Neural progenitor cell (in vitro differentiated cells): ENCODE measurements at places on chromosomes 13 and 19.
A peak's percentile ranks its signal among the peaks of the same experiment; 100 is the strongest.

GRCh38 chr19:16164222-16164890 is 9.0 kb downstream of the CIB3 start:
- H3K36me3 ChIP-seq: no peaks in the 10 kb centered on the region
- no peaks in the 10 kb centered on the region for H3K27me3 ChIP-seq
- H3K27ac ChIP-seq: no peak overlapping the region
- DNase-seq: no peak
- H3K4me1 ChIP-seq: no peaks in the 10 kb centered on the region
- no peak overlapping the region for H3K4me3 ChIP-seq

DNA sequence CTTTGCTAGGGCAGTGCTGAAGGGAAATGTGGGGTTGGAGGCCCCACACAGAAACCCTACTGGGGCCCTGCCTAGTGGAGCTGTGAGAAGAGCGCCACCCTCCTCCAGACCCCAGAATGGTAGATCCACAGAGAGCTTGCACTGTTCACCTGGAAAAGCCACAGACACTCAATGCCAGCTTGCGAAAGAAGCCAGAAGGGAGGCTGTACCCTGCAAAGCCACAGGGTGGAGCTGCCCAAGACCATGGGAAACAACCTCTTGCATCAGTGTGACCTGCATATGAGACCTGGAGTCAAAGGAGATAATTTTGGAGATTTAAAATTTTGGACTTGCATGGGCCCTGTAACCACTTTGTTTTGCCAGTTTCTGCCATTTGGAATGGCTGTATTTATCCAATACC is 615.4 kb upstream of the MIR17HG start:
- H3K27ac ChIP-seq: no peak overlapping the region
- H3K4me1 ChIP-seq: no peaks in the 10 kb centered on the region
- H3K4me3 ChIP-seq: no peak overlapping the region
- H3K36me3 ChIP-seq: no peaks in the 10 kb centered on the region
- peak; percentile 6 for DNase-seq

- H3K27me3 ChIP-seq: no peaks in the 10 kb centered on the region
- DNase-seq: peak; percentile 52
- no peak overlapping the region for H3K27ac ChIP-seq
- peaks cover 16% of the 10 kb centered on the region for H3K4me1 ChIP-seq
Measured at GRCh38 chr13:70732611-70733010, 624.4 kb upstream of the KLHL1 start.

GRCh38 chr19:31675193-31675913 is 326.1 kb upstream of the TSHZ3 start:
- no peak overlapping the region for H3K4me3 ChIP-seq
- H3K27ac ChIP-seq: no peak overlapping the region
- H3K4me1 ChIP-seq: no peaks in the 10 kb centered on the region
- no peaks in the 10 kb centered on the region for H3K36me3 ChIP-seq
- no peak for DNase-seq

DNA sequence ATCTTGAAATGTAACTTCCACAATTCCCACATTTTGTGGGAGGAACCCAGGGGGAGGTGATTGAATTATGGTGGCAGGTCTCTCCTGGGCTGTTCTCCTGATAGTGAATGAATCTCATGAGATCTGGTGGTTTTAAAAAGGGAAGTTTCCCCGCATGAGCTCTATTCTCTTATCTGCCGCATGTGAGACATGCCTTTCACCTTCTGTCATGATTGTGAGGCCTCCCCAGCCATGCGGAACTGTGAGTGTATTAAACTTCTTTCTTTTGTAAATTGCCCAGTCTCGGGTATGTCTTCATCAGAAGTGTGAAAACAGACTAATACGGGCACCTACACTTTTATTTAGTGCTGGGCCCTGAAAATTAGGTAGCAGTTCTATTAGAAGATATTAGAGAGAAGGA is 45.8 kb downstream of the TNFSF13B start:
- DNase-seq: no peak
- no peak overlapping the region for H3K27ac ChIP-seq
- no peaks in the 10 kb centered on the region for H3K4me1 ChIP-seq
- H3K36me3 ChIP-seq: no peaks in the 10 kb centered on the region

GRCh38 chr13:30791354-30792001 is 56.1 kb downstream of the ALOX5AP start:
- no peaks in the 10 kb centered on the region for H3K36me3 ChIP-seq
- H3K4me1 ChIP-seq: no peaks in the 10 kb centered on the region
- H3K27ac ChIP-seq: no peak overlapping the region
- no peak overlapping the region for H3K4me3 ChIP-seq

DNA sequence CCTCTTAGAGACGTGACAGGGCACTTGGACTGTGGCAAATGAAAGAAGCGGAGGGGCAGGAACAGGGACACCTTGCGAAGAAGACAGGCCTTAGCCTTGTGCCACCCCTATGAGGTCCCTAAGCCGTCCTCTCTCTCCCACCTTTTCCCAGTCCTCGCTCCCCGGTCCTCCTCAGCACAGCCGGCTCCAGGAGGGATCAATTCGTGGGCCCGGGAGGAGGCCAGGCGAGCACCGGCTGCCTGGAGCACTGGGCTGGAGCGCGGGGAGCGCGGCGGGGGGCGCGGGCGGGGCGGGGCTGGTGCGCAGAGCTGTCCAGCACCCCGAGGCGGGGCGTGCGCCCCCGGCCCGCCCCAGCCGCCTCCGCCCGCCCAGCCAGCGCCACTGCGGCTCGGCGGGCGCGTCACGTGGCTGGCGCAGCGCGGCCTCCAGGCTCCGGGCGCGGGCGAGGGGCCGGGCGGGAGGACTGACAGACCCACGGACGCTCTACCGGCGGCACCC is at the start of gene LRP3:
Gene LRP3 (plus strand): TSS at position 466 of the 498 bp plus-strand sequence. CDS start 456 bp downstream, outside the sequence.
- no peaks in the 10 kb centered on the region for H3K36me3 ChIP-seq
- H3K4me3 ChIP-seq: peak within 1 kb of the TSS; percentile 84
- peaks cover 28% of the 10 kb centered on the region for H3K27me3 ChIP-seq
- no peak within 1 kb of the TSS for H3K27ac ChIP-seq

DNA sequence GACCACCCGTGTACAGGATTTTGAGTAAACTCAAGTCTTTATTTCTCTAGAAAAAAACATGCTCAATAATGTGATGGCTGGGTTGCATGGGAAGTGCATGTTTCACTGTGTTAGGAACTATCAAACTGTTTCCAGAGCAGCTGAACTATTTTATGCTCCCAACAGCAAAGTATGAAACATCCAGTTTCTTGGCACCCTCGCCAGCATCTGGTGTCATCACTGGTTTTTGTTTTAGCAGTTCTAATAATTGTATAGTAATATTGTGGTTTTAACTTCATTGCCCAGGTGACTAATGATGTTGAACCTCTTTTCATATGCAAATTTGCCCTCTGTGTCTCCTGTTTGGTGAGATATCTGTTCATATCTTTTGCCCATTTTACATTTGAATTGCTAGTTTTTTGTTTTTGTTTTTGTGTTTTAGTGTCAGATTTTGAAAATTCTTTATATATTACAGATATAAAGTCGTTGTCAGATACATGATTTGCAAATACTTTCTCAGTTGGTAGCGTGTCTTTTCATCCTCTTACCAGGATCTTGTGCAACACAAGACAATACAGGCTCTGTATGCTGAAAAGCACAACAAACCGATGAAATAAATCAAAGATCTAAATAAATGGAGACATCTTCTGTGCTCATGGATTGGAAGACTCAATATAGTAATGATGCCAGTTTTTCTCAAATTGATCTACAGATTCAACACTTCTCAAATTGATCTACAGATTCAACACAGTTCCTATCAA is 87.8 kb downstream of the IPO5 start:
- no peak overlapping the region for H3K4me3 ChIP-seq
- no peaks in the 10 kb centered on the region for H3K27me3 ChIP-seq
- no peaks in the 10 kb centered on the region for H3K4me1 ChIP-seq
- H3K27ac ChIP-seq: no peak overlapping the region
- DNase-seq: no peak

DNA sequence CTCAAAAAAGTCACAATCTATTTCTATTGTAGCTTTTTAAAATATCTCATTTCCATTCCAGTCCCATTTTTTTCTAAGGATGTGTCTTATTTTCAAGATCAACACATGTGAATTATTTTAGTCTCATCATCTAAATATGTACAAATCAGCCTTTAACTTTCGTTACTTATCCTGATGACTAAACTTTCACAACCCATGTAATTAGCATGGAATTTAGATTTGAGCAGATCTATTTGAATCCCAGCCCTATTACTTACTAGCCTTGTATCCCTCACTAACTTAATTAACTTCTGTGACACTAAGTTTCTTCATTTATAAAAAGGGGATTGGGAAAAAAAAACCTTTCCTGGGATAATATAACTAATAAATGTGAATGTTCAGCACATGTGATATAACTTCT is 81.1 kb downstream of the UFM1 start:
- H3K27ac ChIP-seq: no peak overlapping the region
- no peaks in the 10 kb centered on the region for H3K36me3 ChIP-seq
- no peaks in the 10 kb centered on the region for H3K4me1 ChIP-seq
- H3K4me3 ChIP-seq: no peak overlapping the region
- no peak for DNase-seq
